ENCODE measurements at places on chromosomes 12 and 14.

GRCh38 chr12:88698471-88698870 lies 118.2 kb upstream of the KITLG start:
- DNase-seq, result no peak

- no peak for DNase-seq
Observed at GRCh38 chr12:65307169-65307501, 28.7 kb downstream of the MSRB3 start.

DNA sequence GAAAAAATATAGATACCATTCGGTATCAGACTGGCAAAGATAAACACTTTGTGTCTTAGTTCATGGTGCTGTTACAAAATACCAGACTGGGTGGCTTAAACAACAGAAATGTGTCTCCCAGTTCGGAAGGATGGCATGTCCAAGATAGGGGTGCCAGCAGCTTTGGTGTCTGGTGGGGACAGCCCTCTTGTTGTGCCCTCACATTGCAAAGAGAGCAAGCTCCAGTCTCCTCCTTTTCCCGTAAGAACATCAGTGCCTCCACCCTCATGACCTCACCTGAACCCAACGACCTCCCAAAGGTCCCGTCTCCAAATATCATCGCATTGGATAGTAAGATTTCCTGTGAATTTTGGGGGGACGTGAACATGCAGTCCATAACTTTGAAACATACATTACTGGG lies 12.4 kb downstream of the ZBTB42 start:
- DNase-seq, result no peak

DNA sequence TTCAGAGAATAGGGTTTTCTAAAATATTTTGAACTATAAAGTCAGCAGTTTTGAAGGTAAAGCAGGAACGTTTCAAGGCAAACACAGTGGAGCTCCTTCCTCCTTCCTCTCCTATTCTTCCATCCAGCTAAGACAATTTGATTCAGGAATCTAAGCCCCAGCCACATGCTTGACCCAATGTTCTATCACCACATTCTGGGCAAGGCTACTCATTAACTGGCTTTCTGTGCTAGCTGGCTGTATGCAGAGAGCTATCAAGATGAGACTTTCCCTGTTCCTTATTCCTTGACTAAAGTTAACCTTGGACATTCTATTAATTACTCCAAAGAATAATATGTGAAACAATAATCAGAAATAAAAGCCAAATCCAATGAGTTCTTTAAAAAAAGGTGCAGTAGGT lies 266.9 kb downstream of the NOVA1 start:
- DNase-seq, result no peak

- DNase-seq, result no peak
Observed at GRCh38 chr12:57377103-57377840, 53.6 kb downstream of the R3HDM2 start.

DNA sequence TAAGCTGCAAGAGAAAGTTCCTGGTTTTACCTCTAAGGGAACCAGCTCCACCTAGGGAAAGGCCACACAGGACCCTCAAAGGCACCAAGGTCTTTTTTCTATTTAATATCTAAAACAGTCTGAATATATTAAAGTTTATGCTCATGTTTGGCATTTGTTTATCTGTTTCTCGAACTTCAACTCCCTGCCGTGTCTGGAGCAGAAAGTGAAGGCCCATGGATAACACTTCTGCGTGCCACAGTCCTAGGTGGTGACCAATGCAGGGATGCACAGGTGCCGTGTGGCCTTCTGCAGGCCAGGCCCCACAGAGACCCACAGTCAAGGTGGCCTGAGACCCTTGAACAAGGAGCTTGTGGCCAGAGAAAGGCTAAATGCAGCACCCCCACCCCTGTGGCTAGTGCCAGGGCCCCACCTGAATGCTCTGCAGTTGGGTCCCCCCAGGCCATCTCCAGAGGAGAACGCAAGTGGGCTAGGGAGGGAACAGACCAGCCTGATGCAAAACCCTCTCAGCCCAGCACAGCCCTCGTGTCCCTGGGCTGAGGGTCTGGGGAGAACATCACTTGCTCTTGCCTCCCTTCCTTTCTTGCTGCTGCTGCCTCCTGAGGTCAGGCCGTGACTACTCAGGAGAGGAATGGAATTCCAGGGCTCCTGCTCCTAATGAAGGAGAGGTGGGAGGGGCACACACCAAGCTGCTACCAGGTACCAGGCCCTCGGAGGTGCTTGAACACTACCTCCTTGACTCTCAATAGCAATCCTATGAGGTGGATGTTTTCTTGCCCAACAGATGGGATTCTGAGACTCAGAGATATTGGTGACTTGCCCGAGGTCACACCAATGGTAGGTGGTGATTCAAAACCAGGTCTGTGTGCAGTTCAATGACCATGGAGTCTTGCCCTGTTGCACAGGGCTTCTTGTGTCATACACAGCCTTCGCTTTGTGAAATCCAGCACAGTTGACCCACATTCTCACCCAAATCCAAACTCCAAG lies 45.4 kb downstream of the PSMA6 start:
- DNase-seq, result no peak

DNA sequence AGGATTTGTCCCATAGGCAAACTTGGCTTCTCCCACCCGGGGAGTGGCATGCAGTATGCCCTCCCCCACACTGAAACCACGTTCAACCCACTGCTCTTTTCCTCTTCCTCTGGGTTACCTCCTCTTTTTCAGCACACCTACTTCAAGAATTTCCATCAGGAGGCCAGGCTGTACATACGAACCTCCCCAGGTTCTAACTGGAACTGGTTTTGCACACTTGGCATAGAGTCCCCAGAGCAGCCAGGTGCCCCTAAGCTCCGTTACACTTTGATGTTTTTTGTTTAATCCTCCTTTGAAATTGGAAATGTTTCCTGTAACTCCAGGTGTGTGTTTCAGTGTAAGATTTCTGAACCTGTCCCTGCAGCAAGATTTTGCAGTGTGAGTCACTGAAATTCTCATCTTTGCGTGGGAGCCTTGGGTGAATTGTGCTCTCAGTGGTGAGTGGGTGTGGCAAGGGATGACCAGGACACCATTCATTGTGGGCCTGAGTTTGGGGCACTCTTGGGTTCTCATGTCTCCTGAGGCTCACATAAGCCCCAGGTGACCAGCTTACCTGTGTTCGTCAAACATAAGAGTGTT lies 18.2 kb downstream of the CD9 start:
- DNase-seq, result no peak
